ENCODE measurements at places on chromosomes 6 and 20.

DNA sequence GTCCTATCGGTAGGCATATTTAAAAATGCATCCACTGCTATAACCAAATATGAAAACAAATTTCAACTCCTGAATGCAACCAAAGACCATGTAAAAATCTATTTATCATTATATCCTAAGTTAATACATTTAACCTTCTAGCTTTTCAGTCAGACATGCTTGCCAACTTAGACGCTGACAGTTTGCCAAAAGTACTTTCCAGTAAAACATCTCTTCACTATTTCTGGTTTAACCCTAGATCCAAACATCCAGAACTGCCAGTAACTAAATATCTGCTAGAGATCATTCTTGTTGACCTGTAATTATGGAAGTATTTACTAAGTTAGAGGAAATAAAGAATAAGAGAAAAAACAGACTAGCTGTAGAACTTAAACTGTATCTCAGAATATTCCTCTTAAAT, 210.2 kb upstream of the THEMIS start:
- no peak for DNase-seq

GRCh38 chr6:106512968-106513574, 116.2 kb downstream of the RTN4IP1 start:
- no peak for DNase-seq

DNA sequence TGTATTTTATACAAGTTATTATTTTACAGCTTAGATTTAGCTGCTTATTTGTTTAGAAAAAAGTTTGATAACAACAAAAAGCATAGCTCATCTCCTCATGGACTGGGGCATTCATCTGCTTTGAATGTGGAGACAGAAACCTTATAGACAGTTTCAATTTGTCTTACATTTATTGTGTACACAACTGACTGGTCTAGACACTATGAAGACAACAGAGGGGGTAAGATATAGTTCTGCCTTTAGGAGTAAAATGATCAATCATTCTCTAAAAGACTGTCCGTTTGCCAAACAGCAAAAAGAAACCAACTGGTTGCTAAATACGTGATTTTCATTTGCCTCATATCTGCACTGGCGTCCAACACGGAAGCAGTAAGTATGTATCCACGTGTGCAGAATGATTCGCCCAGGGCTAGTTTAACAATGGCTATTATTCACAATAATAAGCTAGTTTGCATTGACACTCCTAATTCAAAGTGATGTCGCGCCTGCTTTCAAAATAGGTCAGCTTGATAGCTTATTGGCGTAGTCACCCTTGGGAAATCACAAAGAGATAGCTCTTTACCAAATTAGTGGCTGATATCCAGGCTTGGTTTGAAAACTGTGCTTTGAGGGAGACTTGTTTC, 153.6 kb downstream of the BMP2 start:
- DNase-seq = peak; percentile 4

- DNase-seq = no peak
Observed at GRCh38 chr20:39716796-39717341, 754.7 kb downstream of the DHX35 start.

DNA sequence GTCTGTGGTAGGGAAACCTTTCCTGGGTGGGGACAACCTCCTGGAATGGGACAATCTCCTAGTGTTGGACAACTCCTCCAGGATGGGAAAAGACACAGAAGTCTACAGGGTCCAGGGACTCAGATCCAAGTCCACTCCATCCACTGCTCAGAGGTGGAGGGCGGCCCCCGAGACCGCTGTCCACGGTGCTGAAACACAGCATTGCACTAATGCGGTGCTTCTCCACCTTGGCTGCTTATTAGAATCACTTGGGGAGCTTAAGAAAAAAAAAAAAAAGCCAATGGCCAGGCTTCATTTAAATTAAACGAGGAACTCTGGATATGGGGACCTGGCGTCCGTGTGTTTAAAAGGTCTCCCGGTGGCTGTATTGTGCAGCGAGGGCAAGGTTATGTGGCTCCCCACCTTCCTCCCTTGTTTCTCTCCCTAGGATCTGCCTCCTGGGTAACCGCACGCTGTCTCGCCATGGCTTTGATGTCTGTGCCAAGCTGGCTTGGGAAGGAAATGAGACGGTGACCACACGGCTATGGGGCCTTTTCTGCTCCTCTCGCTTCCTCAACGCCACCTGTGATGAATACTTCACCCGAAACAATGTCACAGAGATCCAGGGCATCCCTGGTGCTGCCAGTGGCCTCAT, 12.0 kb downstream of the SLC12A5 start:
- DNase-seq = no peak

GRCh38 chr20:11783102-11783850, 134.4 kb upstream of the BTBD3 start:
- DNase-seq = no peak

DNA sequence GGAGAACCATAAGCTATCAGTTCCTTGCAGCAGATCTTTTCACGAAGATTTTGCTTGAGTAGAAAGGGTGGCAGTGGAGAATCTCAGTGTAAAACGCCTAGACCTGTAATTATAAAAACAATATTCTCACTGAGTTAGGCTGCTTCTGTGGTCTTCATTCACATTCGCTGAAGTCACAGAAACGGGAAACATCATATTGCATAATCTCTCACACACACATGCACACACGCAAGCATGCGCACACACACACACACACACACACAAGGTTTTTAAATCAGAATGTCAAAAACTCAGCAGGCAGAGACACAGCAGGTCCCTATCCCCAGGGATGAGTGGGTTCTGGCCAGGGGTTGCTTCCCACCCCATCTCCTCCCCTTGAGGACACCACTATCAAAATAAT, 175.5 kb downstream of the ATXN1 start:
- DNase-seq = peak; percentile 15

DNA sequence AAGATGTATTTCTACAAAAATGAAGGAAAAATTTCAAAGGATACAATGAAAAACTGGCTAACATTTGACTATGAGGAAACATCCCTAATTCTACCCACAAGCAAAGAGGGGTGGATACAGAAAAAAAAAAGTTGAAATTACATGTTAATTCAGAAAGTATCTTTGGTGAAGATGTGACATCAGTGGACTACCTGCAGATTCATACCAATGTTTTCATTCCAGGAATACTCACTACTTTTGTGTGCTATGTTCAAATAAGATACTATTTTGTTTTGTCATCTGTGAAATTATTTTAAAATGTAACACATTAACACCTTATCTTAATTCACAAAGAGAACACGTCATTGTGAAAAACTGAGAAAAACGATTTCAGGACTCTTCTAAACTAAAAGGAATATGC, 159.3 kb upstream of the SHLD1 start:
- no peak for DNase-seq

GRCh38 chr6:105753620-105754211, 332.4 kb upstream of the PRDM1 start:
- peak; percentile 45 for DNase-seq

DNA sequence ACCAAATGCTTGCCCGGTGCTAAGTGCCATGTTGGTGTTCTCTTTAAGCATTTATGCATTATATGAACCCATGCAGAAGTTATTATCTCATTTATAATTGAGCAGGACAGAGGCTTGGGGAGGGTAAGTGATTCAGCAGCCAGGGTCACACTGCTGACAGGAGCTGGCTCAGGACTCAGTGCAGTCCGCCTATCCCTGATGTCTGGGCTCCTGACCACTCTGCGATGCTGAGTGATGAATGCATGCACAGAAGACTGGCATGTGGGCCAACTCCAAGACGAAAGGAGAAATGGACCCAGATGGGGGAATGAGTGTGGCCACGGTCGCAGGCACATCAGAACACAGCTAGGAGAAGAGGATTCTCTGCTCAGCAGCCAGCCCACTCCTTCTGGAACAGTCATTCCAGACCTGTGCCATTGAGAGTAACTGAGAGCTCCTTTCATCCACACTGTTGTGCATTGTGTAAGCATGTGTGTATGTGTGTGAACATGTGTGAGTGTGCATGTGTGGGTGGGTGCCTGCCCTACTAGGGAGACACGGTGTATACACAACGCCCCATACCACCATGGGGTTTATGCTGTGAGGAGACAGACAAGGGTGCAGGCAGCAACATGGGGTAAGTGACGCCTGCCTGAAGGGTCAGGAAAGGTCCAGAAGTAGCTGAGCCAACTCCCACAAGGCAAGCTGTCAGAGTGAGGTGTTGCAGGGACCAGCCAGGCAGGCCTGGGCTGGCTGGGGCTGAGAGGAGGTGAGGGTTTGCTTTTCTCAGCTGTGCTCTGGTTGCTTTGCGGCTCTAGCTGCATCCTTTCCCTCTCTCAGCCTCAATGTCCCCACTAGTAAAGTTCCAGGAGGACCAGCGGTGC, 97.8 kb upstream of the PMEPA1 start:
- DNase-seq = no peak

DNA sequence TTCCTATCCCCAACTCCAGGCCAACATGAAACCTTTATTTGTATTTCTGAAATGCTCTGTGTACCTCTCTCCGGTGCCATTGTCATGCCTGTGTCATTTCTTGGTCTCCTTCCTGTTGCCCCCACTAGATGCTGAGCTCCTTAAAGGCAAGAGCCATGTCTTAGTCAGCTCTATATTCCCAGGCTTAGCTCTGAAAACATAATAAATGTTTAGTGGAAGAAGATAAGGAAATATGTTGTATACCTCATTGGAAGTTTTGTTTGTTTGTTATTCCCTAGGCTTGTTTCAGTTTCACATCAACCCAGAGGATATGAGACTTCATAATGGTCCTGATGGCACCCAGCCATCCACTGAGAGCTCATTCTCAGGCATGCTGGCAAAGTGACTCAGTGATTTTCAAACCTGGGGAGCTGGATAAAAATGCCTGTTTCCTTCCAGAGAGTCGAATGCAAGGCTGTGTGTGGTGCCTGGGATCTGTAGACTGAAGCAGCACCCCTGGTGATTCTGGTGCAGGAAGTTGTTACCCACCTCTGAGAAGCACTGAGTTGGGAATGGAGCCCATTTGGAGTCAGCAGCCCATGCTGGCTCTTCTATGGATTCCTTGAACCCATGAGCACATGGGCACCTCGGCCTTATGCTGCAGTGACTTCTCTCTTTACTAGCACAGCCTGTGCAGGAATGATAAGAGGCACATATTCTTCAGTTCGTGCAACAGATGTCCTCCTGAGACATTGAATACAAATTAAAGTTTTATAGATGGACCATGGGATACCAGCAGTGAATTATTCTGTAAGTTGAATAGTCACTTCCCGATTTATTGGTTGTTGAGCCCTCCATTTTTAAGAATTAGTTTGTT, 205.2 kb downstream of the FARS2 start:
- no peak for DNase-seq

DNA sequence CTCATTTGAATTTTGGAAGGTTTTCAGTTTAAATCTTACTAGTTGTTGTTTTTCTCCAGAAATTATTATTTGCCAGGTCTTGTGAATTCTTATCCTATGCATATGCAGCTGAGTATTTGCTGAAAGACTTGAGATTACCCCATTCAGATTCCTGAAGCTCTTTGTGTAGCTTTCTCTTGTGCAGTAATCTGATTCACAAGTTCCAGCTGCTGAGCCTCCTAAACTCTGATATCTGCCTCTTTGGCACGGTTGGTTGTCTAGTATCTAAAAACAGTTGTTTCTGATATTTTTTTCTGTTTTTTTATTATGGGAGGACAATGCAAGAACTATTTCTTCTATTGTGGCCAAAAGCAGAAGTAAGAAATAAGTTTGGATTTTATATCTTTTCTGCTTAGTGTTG, 863.9 kb upstream of the MANEA start:
- no peak for DNase-seq

- no peak for DNase-seq
Observed at GRCh38 chr20:23200914-23201313, 114.8 kb upstream of the CD93 start.

GRCh38 chr20:15339264-15339663, 1001.9 kb upstream of the FLRT3 start:
- peak; percentile 68 for DNase-seq

DNA sequence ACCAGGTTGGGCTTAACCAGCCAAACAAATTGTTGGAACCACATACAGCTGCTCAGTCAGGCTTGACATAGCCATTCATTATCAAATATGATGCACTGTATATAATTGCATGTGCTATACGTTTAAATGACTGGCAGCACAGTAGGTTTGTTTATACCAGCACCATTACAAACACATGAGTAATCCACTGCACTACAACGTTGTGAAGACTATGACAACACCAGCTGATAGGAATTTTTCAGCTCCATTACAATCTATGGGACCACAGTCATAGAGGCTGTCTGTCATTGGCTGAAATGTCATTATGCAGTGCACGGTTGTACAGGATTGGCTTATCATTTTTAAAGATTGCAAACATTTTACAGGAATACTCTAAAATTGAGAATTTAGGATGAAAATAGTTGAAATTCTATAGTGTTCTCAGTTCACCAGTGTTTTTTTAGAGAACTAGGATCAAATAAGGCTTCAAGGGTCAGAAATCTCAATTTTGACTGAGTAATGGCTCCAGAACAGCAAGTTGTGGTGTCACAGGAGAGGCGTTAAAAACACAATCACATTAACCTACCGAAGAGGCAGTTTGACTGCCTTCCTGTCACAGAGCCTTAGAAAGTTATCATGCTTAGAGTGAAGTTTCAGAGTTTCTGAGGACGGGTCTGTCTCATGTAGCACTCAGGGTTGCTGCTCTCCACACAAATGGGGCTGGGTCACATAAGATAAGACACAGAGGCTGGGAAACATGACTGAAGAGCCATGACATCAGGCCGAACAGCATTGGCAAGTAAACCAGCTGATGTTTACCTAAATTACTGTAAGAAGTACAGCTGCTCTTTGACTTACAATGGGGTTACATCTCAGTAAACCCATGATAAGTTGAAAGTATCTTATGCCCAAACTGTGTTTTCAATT, 60.7 kb upstream of the SMLR1 start:
- no peak for DNase-seq

- DNase-seq = no peak
Observed at GRCh38 chr20:58146746-58147140, 81.7 kb downstream of the ANKRD60 start.

GRCh38 chr20:17720755-17721154, 21.0 kb downstream of the BANF2 start:
- DNase-seq = no peak

- no peak for DNase-seq
Observed at GRCh38 chr6:145704143-145704781, 31.1 kb downstream of the EPM2A start.

DNA sequence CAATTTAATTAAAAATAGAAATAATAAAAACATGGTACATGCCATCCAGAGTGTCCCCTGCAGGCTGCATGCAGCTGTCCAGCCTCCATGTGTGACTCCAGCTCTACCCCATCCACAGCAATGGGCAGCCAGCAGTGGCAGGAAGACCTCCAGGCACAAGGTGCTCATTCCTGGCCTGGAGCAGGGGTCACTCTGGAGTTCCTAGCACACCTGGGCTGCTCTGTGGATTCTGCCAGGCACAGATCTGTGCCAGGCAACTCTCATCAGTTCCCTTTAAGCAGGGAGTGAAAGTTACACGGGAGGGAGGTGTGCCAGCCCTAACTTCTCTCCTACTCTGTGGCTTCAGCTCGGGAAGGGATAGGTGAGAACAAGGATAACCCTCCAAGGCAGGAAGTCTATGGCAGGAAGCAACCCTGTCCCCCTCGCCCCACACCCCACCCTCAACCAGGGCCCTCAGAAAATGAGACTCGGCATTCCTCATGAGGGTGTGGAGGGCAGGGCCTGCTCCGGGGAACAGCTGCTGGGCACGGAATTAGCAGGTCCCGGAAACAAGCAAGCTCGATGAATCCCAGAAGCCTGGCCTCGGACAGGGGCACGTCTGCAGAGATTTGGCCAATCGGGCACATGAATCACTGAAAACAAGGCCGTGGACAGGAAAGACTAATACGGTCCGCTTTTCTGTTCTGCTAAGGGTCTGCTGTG, 10.0 kb downstream of the JPH2 start:
- DNase-seq = no peak

- no peak for DNase-seq
Observed at GRCh38 chr6:159152782-159153181, 16.4 kb upstream of the FNDC1 start.
